ENCODE measurements at places on chromosomes 2 and 18.

GRCh38 chr2:241391892-241392665, 36.0 kb downstream of the FARP2 start:
- DNase-seq, result peak; percentile 38

DNA sequence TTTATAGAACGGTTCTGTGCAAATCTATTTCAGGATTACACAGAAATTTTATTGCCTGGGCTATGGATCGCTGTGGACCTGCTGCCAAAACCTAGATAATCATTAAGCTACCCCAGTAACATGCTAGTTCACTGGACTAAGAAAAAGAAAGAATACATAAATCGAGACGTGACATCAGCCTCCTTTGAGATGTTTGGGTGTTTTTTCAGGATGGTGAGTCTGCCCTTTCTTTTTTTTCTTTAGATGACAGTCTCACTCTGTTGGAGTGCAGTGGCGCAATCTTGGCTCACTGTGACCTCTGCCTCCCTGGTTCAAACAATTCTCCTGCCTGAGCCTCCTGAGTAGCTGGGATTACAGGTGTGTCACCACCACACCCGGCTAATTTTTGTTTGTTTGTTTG, 52.0 kb downstream of the FHOD3 start:
- DNase-seq, result peak; percentile 27

- no peak for DNase-seq
These were observed 37.7 kb downstream of the RPIA start for GRCh38 chr2:88729061-88729745.

DNA sequence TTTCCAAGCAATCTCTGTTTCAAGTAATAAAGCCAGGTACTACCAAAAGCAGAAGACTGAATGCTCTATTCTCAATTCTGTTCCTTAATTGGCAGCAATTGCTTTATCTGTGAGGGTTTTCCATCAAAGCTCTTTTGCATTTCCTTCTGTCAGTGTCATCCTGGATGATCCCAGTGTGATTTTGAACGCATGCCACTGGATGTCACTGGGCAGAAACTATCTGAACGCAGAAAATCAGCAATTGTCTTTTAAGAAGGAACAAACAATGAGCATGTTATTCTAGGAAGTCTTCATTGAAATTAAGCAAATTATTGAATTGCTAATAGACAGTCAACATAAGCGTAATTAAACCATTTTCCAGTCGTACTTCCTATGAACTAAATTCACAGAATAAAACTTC, 259.0 kb upstream of the REG3G start:
- DNase-seq, result no peak

GRCh38 chr2:122704109-122704563, 948.7 kb downstream of the TSN start:
- DNase-seq, result no peak
